ENCODE measurements at places on chromosomes 2 and 18. TPM values are rescaled to one million over a fixed set of nuclear protein-coding genes. Genes with fewer than 3 reads are reported as not detected.

Gene OXER1
- total RNA-seq, result 0.11 TPM

Gene CCDC148
- 0.40 TPM for total RNA-seq

GRCh38 chr2:12318427-12319057 is 398.2 kb upstream of the TRIB2 start:
- no peak for DNase-seq

DNA sequence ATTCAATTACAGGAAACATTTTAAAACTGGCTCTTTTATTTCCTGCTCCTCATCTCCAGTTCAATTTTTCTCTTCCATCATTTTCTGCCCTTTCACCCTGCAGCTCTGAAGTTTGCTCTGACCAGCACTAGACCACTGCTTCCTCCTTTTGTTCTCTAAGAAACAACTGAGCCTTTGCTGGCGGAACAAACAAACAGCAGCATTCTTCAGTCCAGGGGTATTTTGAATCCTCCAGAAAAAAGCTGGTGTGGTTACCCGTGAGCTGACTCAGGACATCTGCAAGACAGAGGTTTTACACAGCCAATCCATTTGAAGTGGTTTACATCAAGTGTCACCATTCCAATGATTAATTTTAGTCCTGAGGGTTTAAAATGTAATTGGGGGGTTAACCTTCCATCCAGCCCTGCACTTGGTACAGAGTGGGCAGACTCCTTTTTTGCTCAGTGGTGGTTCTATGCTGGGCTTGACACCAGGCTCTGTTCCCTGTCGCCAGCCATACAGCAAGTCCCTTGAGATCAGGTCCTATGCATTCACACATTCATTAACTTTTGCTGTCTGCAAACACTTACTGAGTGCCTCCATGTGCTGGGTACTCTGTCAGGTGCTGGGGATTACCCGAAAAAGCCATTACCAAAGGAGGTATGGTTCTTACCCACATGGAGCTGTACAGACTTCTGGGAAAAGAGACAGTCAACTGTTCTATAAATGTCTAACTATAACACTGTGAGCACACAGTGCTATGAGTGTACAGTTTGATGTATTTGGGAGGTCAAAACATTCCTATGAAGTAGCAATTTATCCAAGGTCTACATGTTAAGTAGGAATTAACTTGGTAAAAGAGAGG is 909.4 kb upstream of the GYPC start:
- no peak for DNase-seq

Measured in CD8-positive, alpha-beta memory T cell (primary cell).